ENCODE measurements at places on chromosomes 1 and 21. TPM values are rescaled to one million over a fixed set of nuclear protein-coding genes. Genes with fewer than 3 reads are reported as not detected.

GRCh38 chr1:116881879-116882520 lies 27.7 kb upstream of the PTGFRN start:
- no peaks in the 10 kb centered on the region for H3K36me3 ChIP-seq
- no peaks in the 10 kb centered on the region for H3K27me3 ChIP-seq
- H3K27ac ChIP-seq, result no peak overlapping the region
- DNase-seq, result peak; percentile 31

Gene POMGNT1
- 62.0 TPM for total RNA-seq

Gene CDK18
- 42.1 TPM for total RNA-seq

Gene PPIAL4G
- not detected for total RNA-seq

DNA sequence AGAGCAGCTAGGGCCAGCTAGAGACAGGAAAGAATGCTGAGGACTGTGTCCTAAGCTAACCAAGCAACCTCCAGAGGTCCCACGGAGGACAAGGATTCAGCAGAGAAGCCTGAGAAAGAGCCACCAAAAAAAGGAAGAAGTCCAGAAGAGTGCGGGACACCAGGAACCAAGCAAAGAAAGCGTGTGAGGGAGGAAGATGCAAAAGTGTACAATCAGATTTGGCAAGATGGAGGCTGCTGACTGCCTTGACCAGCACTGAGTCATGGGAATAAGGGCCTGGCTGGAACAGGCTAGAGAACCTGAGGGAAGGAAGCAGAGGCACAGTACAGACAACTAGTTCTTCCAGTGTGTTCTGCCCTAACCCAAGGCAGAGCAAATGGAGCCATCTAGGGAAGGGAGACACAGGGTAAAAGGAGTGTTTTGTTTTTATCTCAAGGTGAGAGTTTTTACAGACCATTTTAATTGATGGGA lies 18.5 kb downstream of the TP53BP2 start:
- H3K36me3 ChIP-seq, result no peaks in the 10 kb centered on the region
- H3K4me1 ChIP-seq, result peaks cover 49% of the 10 kb centered on the region
- no peak for DNase-seq

GRCh38 chr1:71610476-71610875 lies 529.6 kb upstream of the ZRANB2 start:
- no peaks in the 10 kb centered on the region for H3K27me3 ChIP-seq
- H3K27ac ChIP-seq, result no peak overlapping the region
- no peaks in the 10 kb centered on the region for H3K4me1 ChIP-seq

GRCh38 chr1:97174039-97174704 lies 452.6 kb downstream of the PTBP2 start:
- no peaks in the 10 kb centered on the region for H3K27me3 ChIP-seq
- H3K4me1 ChIP-seq, result no peaks in the 10 kb centered on the region
- no peak for DNase-seq
- H3K36me3 ChIP-seq, result no peaks in the 10 kb centered on the region
